ENCODE measurements at places on chromosomes 1 and 21.
A peak's percentile ranks its signal among the peaks of the same experiment; 100 is the strongest.

- no peak for DNase-seq
These were observed 305.0 kb downstream of the HLX start for GRCh38 chr1:221184131-221184794.

DNA sequence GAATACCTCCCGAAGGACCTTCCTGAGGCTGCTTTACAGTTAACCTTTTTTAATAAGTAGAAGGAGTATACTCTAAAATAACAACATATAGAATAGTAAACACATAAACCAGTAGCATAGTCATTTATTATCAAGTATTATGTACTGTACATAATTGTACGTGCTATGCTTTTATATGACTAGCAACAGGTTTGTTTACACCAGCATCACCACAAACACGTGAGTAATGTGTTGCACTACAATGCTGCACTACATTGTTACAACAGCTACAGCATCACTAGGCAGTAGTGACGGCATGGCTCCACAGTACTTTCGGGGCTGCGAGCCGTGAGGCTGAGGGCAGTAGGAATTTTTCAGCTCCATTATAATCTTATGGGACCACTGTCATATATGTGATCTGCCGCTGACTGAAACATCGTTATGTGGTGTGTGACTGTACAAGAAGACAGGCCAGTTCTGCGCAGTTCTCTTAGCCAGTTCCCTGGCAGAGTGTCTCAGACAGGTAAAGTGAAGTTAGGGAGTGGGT lies 82.8 kb upstream of the LRRC8D start:
- DNase-seq: no peak

- no peak for DNase-seq
These were observed 213.0 kb upstream of the VAMP3 start for GRCh38 chr1:7558041-7558461.

GRCh38 chr1:39105841-39106765 lies 80.0 kb downstream of the NDUFS5 start:
- peak; percentile 47 for DNase-seq

DNA sequence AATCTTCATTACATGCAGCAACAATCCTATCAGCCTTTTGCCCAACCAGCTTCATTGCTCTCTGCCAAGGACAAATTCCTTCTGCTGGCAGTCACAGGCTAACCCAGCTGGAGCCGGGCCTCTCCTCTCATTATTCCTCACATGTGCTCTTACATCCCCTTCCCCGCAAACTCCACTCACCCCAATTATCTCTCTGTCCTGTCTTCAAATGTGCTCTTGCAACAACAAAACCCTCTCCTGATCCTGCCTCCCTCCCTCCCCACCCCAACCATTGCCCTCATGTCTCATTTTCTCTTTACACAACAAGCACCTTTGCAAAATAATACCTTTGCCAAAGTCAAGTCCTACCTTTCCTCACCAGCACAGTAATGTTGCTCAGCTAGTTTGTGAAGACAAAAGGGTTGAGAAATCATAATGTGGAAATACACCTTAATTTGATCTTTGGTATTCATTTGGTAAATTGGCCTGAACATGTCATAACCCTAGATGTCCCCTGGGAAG lies 36.0 kb upstream of the DHCR24 start:
- no peak for DNase-seq

DNA sequence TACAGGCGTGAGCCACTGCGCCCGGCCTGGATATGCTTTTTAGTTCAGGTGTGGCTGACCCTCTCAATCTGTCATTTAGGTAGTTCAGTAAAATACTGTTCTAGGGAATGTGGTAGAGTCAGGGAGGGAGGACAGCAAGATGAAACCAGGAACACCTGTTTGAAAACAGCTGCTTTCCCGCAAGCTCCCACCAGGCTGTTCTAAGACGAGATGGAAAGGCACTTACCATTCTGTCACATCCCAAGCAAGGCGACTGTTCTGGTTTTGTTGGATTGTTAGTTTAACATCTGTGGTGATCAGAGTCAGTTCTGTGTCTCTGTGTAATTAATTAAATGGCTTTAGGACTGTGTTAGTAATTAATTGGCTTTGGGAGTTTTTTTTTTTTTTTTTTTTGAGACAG lies 2.9 kb downstream of the CHAF1B start:
- no peak for DNase-seq

- DNase-seq: no peak
These were observed 35.7 kb downstream of the SDC3 start for GRCh38 chr1:30872948-30873263.

DNA sequence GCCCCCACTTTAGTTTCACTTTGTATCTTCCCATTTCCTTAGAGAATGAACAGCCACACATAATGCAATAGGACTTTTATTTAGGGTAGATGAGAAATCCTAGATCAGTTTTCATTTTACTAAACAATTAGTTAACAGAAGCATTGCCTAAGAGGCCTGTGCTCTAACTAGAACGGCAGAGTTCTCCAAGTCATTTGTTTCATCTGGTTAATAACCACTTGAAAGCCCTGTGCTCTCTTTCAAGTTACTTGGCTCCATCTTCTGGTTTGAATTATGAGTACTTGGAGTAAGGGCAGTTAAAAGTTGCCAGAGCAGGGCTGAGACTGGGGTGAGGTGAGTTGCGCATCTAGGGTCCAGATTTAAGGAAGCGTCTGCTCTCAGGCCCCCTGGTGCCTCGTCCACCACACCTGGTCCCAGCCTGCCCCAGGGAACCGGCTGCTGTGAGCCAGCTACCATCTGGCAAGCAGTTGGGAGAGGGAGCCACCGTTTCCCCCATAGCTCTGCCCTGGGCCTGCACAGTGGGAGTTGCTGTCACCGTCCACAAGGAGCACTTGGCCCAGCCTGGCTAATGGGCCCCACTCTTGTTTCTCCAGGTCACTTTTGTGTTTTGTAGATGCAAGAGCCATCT lies 18.1 kb upstream of the SLC44A3 start:
- peak; percentile 72 for DNase-seq

DNA sequence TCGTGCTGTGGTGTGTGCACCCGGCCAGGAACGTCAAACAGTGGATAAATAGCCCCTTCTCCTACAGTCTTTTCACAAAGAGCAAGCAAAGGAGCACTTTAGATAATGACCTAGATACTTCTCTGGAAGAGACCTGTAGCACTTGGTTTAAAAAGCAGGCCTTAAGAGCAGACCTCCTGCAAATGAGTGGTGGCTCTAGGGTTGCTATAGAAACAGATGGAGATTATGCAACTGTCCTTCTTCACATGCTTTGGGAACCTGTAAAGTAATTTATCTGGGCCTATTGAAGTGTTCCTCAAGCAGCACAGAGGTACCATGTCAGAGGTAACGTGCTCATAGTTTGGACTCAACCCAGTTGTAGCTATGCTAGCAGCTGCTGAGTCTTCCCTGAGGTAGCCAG lies 208.2 kb upstream of the KIAA0040 start:
- DNase-seq: no peak

DNA sequence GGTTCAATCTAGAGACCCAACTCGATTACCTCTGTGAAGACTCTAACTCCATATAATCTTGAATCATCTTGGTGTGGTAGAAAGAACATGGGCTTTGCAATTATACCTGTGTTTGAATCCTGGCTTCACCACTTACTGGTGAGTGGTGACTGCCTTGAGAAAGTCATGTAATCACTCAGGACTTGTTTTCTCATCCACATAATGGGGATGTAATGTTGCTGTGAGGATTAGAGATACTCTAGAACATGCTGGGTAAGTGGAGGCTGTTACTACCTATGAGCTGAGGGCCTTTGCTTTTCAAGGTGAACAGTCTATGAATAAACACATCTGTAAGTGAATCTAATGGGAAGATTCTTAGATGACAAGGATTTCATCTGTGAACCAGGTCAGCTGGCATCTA lies 2.6 kb upstream of the DYRK1A start:
- no peak for DNase-seq

DNA sequence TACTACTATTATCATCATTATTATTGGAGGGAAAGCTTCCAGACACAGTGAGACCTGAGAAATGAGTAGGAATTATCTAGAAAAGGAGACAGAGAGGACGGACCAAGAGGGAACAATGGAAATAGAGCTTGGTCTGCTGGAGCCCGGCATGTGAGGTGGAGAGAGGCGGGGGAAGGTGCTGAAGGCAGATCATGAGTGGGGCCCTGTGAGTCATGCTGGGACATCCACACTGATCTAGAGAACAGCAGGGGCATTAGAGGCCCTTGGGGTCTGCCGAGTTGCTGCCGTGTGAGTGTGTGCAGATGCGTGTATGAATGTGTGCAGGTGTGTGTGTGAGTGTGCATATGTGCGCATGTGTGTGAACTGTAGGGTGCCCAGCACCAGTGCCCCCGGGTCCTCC lies 65.7 kb downstream of the TMCO4 start:
- DNase-seq: no peak

- no peak for DNase-seq
These were observed 237.5 kb downstream of the HMCN1 start for GRCh38 chr1:185971688-185972087.

GRCh38 chr1:90952906-90953305 lies 68.9 kb downstream of the ZNF644 start:
- DNase-seq: no peak

GRCh38 chr1:21302747-21303715 lies 12.8 kb upstream of the ECE1 start:
- DNase-seq: peak; percentile 83

DNA sequence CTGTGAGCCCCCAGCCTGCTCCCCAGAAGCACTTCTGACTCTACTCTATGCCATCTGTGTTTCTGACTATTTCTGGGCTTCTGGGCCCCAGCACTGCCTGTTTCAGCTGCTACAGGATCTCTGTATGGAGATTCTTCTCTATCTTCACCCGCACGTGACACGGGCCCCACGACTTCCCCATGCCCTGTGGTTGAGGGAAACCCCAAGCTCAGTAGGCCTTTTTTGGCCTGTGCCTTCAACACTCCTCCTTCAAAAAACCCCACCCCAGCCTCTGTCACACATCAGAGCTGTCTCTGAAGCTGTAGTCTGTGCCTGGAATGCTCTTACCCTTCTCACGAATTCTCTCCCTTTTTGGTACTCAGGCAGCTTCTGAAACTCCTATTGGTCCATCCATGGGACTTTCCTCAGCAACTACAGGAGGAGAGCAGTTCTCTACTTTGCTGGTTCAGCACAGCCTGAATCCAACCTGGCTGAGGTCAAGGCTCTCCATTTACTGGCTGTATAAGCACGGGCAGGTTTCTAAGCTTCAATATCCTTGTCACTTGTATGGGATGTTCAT lies 2.0 kb upstream of the NID1 start:
- no peak for DNase-seq

- DNase-seq: no peak
These were observed 98.4 kb downstream of the DNM3 start for GRCh38 chr1:171939740-171940139.

DNA sequence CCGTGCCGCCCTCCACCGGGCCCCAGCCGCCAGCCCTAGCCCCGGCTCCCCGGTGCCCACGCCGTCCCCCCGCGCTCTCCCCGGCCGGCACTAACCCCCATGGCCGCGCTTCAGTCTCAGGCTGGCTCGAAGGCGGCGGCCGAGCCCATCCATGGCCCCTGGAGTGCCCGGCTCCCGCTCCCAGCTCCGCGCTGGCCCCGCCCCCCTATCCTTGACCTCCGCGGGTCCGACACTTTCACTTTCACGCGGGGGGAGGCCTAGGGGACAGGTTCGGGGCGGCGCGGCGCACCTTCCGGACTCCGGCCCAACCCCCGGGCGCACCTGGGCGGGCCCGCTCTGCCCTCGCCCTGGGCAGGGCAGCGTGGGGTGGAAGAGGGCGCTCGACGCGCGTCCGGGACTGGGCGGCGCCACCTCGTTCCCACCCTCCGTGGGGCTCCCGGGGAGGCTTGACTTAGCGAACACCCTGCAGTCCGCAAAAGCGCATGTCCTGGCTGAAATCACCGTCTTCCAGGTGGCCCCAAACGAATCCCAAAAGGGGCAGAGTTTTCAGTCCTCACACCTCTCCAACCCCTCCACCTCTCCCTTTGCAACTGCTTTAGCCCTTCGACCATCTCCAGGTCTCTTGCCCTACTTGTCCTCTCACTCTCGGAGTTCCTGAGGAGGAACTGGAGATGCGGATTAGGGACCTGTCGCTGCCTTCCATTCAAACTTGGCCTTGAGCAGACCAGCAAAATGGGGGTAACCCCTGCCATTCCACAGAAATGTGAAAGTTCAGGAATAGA lies 3.9 kb upstream of the DENND2D start:
- DNase-seq: no peak

- DNase-seq: peak; percentile 82
These were observed 122.8 kb upstream of the USP24 start for GRCh38 chr1:55337801-55338447.

DNA sequence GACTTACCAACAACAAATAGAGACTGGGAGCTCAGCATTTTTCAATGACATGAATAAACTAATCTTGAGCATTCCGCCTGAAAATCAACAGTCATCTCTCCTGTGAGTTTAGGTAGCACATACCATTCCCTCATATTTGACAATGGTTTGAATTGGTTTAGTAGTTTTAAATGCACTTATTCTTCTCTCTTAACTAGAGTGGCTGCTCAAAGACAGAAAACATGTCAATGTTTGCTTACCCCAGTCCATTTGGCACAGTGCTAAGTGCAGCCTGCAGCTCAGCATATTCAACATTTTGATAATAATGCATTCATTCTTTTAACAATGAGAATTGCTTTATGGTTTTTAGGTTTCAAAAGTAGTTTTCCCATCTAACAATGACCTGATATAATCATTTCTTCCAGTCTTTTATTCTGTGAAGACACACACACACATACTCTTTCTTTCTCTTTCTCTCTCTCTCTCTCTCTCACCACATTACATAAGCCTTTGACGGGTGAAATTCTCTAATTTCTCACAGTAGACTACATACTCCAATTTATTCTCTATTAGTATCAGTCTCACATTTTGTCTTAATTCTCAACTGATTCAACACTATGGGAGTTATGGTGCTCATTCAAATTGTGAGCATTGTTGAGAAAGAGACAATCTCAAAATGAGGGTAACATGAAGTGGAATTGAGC lies 432.3 kb downstream of the LRRIQ3 start:
- no peak for DNase-seq

- no peak for DNase-seq
These were observed 8.6 kb downstream of the RO60 start for GRCh38 chr1:193068013-193068412.

GRCh38 chr21:19490481-19490880 lies 1086.9 kb upstream of the TMPRSS15 start:
- no peak for DNase-seq

- no peak for DNase-seq
These were observed 1.7 kb downstream of the RHOU start for GRCh38 chr1:228736844-228737445.

GRCh38 chr1:78468521-78468920 lies 22.3 kb upstream of the PTGFR start:
- DNase-seq: no peak

- DNase-seq: peak; percentile 83
These were observed at the start of the genes NIT1 and PFDN2 for GRCh38 chr1:161117759-161118581. NIT1 (plus strand) TSS chr1:161118105; CDS start chr1:161118177, 72 bp downstream. PFDN2 (minus strand) TSS chr1:161118037; CDS start chr1:161118026, 11 bp downstream.

DNA sequence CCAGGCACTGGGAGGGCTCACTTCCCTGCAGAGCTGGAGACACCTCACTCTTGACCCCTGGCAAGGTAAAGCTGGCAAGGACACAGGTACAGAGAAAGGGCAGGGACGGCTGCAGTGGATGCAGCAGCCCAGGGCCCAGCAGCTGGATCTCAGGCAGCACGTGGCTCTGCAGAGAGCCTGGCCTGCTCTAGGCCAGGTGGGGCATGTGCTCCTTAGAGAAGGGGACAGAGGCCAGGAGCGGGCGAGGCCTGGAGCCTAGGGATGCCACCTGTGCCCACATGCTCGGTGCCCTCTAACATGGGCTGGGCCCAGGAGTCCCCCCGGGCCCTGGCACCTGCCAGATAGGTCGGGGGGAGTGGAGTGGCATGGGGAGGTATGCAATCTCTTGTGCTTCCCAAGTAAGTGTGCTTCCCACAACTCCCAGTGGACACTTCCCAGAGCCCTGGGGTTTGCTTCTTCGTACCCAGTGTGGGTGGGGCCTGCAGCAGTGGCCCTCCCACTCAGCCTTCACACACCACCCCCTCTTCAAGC lies 30.0 kb downstream of the WNT3A start:
- DNase-seq: no peak
